Adrenal gland (tissue), 19 donors: ENCODE measurements at places on chromosomes 7 and 10. TPM values are rescaled to one million over a fixed set of nuclear protein-coding genes. Genes with fewer than 3 reads are reported as not detected.
A peak's percentile ranks its signal among the peaks of the same experiment; 100 is the strongest.

The MAT1A gene
- 0.57 TPM for total RNA-seq

The PNLIP gene
- 0.91 TPM for total RNA-seq

The BAIAP2L1 gene
- 37.5 TPM for total RNA-seq

- no peak overlapping the region for H3K27ac ChIP-seq
- peaks cover 5% of the 10 kb centered on the region for H3K4me1 ChIP-seq
- H3K4me3 ChIP-seq = no peak overlapping the region
- no peaks in the 10 kb centered on the region for H3K36me3 ChIP-seq
- DNase-seq = no peak
- H3K27me3 ChIP-seq = no peaks in the 10 kb centered on the region
These were observed 77.5 kb downstream of the SLC16A9 start for GRCh38 chr10:59631882-59632807.

GRCh38 chr7:7254908-7255307 is 72.6 kb downstream of the C1GALT1 start:
- no peak for DNase-seq
- no peak overlapping the region for H3K27ac ChIP-seq
- no peak overlapping the region for H3K4me3 ChIP-seq
- H3K4me1 ChIP-seq = no peaks in the 10 kb centered on the region
- H3K36me3 ChIP-seq = no peaks in the 10 kb centered on the region
- no peaks in the 10 kb centered on the region for H3K27me3 ChIP-seq

- DNase-seq = no peak
- H3K36me3 ChIP-seq = no peaks in the 10 kb centered on the region
- no peaks in the 10 kb centered on the region for H3K4me1 ChIP-seq
- no peak overlapping the region for H3K27ac ChIP-seq
These were observed 52.5 kb upstream of the USP6NL start for GRCh38 chr10:11663763-11664555.

- no peaks in the 10 kb centered on the region for H3K27me3 ChIP-seq
- no peak for DNase-seq
- no peaks in the 10 kb centered on the region for H3K4me1 ChIP-seq
- no peak overlapping the region for H3K4me3 ChIP-seq
These were observed 114.6 kb downstream of the ITIH5 start for GRCh38 chr10:7551950-7552716.

DNA sequence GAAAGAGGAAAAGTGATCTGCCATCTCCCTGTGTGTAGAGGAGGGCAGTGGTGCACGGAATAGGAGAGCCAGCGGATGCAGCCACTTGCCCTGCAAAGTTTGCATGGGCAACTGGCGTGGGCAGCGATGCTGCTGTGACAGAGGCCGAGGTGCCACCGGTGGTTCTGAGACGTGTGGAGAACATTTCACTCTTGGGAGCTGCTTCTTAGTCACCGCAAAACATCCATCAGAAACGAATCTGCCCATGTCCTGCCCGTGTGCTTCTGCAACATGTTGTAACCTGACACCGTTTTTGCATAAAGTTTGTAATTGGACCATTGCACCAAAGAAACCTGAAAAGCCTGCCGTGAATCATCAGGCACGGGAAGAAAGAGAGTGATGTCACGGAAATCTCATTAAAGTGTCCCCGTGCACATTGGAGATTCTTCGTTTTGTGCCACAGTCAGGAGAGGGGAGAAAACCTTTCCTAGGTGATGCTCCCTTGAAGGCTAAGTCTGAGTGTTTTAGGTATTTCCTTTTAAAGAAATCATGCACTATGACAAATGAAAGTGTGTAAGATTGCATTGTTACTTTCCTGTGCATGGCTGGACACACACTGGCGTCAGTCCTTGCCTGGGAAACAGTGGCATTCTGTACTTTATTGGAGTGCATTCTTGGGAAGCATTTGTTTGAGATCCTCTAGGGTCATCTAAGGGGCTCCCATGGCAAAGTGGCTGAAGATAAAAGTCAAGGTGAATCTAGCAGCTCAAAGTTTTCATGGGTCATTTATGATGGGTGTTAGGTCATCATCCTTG is 302.6 kb downstream of the KLF6 start:
- DNase-seq = peak; percentile 75
- H3K36me3 ChIP-seq = no peaks in the 10 kb centered on the region
- H3K4me1 ChIP-seq = peaks cover 5% of the 10 kb centered on the region
- no peak overlapping the region for H3K4me3 ChIP-seq
- no peak overlapping the region for H3K27ac ChIP-seq
- H3K27me3 ChIP-seq = no peaks in the 10 kb centered on the region

DNA sequence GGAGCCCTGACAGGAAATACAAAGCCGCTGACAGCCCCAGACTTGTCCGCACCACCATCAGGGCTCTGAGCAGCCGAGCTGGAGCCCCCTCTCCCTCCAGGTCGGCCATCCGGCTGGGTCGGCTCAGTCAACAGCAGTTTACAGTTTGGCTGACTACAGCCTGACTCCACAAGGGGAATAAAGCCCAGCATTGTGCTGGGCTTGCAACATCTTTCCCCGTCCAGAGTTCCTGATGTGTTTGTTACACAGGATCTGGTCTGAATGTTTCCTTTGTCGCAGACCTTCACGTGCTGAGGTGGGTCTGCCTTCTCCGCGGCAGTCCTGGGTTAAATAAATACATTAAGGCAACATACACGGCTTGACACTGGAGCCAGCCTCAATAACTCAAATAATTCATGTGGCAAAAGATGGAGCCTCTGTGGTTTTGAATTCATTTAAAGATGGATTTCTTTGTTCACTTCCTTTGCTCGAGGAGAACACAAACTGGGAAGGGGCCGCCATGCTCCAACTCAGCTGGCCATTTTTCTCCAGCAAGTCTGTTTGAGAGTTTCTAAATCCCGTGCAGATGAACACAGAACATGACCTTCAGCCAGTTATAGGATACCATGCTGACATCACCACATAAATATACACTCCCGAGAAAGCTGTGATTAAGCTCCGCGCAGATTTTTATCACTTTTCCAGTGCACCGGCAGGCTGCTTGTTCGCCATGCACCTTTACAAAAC is 192.1 kb downstream of the WDR11 start:
- no peak overlapping the region for H3K27ac ChIP-seq
- no peaks in the 10 kb centered on the region for H3K4me1 ChIP-seq
- H3K27me3 ChIP-seq = no peaks in the 10 kb centered on the region

DNA sequence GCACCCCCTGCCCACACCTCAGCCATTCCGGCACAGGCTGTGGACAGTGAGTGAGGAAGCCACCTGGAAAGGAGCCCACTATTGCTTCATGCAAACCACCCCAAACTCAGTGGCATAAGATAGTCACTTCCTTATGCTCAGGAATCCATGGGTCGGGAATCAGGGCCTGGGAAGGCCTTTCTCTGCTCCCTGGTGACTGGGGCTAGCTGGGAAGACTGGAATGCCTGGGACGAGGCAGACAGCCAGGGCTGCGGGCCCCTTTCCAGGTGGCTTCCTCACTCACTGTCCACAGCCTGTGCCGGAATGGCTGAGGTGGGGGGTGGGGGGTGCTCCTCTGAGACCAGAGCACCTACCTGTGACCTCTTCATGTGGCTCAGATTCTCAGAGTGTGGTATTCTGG is 74.1 kb upstream of the GRB10 start:
- DNase-seq = no peak
- H3K4me3 ChIP-seq = no peak overlapping the region
- no peaks in the 10 kb centered on the region for H3K4me1 ChIP-seq
- H3K36me3 ChIP-seq = no peaks in the 10 kb centered on the region
- no peaks in the 10 kb centered on the region for H3K27me3 ChIP-seq

- peaks cover 9% of the 10 kb centered on the region for H3K27me3 ChIP-seq
- H3K4me1 ChIP-seq = no peaks in the 10 kb centered on the region
- H3K27ac ChIP-seq = no peak overlapping the region
- H3K4me3 ChIP-seq = no peak overlapping the region
- H3K36me3 ChIP-seq = no peaks in the 10 kb centered on the region
These were observed 318.5 kb downstream of the WDR37 start for GRCh38 chr10:1374511-1375345.

DNA sequence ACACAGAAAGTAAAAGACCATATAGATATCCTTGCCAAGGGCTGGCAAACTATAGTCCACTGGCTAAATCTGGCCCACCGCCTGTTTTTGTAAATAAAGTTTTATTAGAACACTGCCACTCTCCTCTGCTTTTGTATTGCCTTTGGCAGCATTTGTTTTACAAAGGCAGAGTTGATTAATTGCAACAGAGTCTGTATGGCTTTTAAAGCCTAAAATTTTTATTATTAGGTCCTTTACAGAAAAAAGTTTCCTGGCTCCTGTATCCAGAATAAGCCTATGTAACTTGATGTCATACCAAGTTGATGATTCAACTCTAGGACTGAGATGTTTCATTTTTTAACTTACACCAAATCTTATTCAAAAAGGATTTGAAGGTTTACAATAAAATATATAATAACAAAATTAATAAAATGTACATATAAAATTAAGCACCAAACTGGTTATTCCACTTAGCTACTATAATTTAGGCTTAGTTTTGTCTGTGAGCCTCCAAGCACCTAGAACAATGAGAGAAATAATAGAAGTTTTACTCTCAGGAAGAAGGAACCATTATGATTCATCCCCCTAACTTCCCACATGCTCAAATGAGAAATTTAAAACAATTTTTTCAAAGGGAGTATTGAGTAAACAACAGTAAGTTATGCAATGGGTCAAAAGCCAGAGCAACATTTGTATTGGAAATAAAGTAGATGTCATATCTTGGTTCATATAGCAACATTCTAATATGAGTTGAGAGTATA is 31.9 kb downstream of the CPED1 start:
- DNase-seq = no peak
- peaks cover 13% of the 10 kb centered on the region for H3K4me1 ChIP-seq
- H3K27me3 ChIP-seq = no peaks in the 10 kb centered on the region
- H3K36me3 ChIP-seq = no peaks in the 10 kb centered on the region
- no peak overlapping the region for H3K4me3 ChIP-seq

DNA sequence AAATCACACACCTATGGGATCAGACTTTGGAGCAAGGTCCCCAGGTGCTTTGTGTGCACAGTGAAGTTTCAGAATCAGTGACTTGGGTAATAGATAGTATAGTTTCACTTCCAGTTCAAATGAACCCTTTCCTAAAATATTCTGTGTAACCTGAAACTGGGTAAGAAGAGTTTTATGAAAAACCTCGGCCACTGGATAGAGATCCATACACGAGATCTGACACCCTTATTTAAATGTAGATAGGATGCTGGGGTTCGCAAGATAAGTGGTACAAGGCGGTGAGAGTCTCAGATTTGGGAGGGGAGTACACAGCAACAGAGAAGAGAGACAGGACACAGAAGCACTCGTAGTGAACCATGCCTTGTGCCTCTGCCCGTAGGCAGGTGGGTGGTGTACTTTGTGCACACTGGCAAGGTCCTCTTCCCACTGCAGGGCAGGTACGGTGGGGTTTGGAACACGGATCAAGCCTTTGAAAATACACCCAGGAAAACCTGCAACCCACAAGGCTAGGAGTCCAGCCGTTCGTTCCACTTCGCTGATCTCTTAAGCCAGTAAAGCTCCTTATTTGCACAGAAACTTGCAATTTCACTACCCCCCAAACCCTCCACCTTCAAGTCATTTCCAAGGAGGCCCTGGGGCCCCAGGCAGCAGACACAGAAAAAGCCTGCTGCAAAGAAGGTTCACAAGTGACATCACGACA is 162.8 kb downstream of the USP6NL start:
- H3K4me1 ChIP-seq = no peaks in the 10 kb centered on the region
- H3K36me3 ChIP-seq = no peaks in the 10 kb centered on the region
- H3K27ac ChIP-seq = no peak overlapping the region
- H3K4me3 ChIP-seq = no peak overlapping the region
- no peaks in the 10 kb centered on the region for H3K27me3 ChIP-seq

DNA sequence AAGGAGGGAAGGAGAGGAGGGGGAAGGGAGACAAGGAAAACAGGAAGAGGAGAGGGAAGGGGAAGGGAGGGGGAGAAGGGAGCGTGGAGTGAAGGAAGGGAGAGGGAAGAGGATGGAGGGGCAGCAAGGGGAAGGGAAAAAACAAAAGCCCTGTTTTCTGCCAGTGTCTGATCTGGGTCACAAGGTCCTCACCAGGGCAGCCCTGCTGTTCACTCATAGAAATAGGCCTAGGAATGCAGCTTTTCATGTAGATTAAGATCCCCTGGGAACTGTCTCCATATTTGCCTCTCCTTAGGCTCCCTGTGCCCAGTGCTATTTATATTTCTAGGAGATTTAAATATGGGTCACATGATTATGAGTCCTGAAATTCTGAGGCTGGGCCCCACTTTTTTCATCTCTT is 790.7 kb downstream of the TNS3 start:
- no peaks in the 10 kb centered on the region for H3K27me3 ChIP-seq
- no peak overlapping the region for H3K4me3 ChIP-seq
- no peaks in the 10 kb centered on the region for H3K4me1 ChIP-seq
- H3K27ac ChIP-seq = no peak overlapping the region

- no peak overlapping the region for H3K27ac ChIP-seq
- no peak overlapping the region for H3K4me3 ChIP-seq
- H3K27me3 ChIP-seq = no peaks in the 10 kb centered on the region
- H3K4me1 ChIP-seq = peaks cover 6% of the 10 kb centered on the region
- no peaks in the 10 kb centered on the region for H3K36me3 ChIP-seq
- no peak for DNase-seq
These were observed 177.0 kb downstream of the PRKAG2 start for GRCh38 chr7:151699928-151700319.
